ENCODE measurements at places on chromosomes 16 and 17. TPM values are rescaled to one million over a fixed set of nuclear protein-coding genes. Genes with fewer than 3 reads are reported as not detected.

DNA sequence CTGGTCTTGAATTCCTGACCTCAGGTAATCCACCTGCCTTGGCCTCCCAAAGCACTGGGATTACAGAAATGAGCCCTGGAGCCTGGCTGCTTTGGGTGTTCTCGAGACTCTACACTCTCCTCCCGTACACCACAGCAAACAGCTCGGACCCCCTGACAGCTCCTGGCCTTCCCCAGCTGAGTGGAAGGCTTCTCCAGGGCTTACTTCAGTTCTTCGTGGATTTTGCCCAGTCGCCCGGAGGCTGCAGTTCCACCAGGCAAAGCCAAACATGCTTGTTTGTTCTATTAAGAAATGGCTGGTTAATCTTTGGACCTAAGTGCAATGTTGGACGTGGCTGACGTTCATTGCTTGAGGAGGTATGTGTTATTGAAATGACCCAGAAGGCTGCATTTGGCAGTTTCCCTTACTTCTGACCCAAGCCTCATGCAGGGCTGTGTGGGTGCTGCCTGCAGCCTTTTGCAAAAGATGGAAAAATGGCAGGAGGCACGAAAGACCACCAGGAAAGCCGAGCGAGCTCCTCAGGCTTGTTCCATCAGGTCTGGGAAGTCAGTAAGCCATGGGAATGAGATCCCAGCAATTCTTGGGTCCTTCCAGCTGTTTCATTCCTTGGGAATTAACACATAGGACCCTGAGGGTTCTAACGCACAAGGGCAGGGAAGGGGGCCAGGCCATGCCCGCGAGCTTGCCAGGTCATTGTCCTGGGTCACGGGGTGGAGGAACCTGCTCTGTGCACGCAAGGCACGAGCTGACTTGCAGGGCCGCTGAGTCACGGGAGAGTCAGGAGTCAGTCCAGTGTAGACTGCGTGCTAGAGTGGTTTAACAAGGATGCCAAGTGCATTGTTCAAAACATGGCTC is 23.9 kb upstream of the KLHDC4 start:
- H3K27ac ChIP-seq: no peak overlapping the region
- no peak overlapping the region for H3K4me3 ChIP-seq
- H3K4me1 ChIP-seq: no peaks in the 10 kb centered on the region
- no peak for DNase-seq
- H3K36me3 ChIP-seq: no peaks in the 10 kb centered on the region

DNA sequence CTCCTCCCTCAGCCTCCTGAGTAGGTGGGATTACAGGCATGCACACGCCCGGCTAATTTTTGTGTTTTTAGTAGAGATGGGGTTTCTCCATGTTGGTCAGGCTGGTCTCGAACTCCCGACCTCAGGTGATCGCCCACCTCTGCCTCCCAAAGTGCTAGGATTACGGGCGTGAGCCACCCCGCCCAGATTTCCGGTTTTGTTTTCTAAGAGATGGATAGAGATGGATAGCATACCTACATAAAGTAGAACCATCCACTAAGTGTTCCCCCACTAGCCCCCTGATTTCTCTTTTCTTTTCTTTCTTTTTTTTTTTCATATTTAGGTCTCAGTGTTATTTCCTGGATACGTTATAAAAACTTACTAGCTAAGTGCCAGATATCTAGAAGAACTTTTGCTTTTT is 2.0 kb downstream of the WSB1 start:
- H3K27ac ChIP-seq: no peak overlapping the region
- H3K4me1 ChIP-seq: peaks cover 14% of the 10 kb centered on the region
- DNase-seq: no peak
- peak overlapping the region; percentile 97 for H3K4me3 ChIP-seq
- H3K36me3 ChIP-seq: no peaks in the 10 kb centered on the region
- no peaks in the 10 kb centered on the region for H3K27me3 ChIP-seq

- no peak for DNase-seq
- H3K36me3 ChIP-seq: no peaks in the 10 kb centered on the region
- peak overlapping the region; percentile 46 for H3K27ac ChIP-seq
- H3K27me3 ChIP-seq: no peaks in the 10 kb centered on the region
- H3K4me1 ChIP-seq: peaks cover 64% of the 10 kb centered on the region
These were observed 11.6 kb downstream of the ZSCAN10 start for GRCh38 chr16:3087243-3088235.

GRCh38 chr16:77076839-77077238 is 114.2 kb upstream of the MON1B start:
- no peaks in the 10 kb centered on the region for H3K36me3 ChIP-seq
- H3K27me3 ChIP-seq: no peaks in the 10 kb centered on the region
- no peak overlapping the region for H3K27ac ChIP-seq
- no peak for DNase-seq

- peaks cover 44% of the 10 kb centered on the region for H3K4me1 ChIP-seq
- peaks cover 4% of the 10 kb centered on the region for H3K36me3 ChIP-seq
- H3K27me3 ChIP-seq: no peaks in the 10 kb centered on the region
- H3K27ac ChIP-seq: peak overlapping the region; percentile 44
- no peak for DNase-seq
These were observed 34.5 kb upstream of the GSE1 start for GRCh38 chr16:85578599-85578948.

- no peaks in the 10 kb centered on the region for H3K36me3 ChIP-seq
- H3K27ac ChIP-seq: no peak overlapping the region
These were observed 1093.2 kb upstream of the EEF2KMT start for GRCh38 chr16:6190776-6191175.

DNA sequence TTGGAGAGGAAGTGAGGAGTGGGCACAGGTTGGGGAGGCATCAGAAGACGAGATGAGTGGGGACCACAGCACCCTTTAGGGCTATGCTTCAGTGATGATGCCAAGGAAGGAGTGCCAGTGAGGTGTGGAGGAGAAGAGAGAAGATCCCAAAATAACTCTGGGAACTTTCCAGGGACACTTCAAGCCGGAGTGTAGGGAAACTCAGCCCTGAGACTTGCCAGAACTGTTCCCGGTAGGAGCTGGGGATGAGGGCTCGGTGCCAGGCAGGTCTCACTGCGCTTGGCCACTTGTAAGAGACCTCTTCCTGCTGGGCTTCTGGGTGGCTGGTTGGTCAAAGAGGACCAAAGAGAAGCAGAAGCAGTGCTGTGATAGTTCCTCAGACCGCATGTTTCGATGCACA is 63.6 kb downstream of the SHISA6 start:
- H3K27ac ChIP-seq: no peak overlapping the region
- H3K4me3 ChIP-seq: no peak overlapping the region
- DNase-seq: no peak
- H3K27me3 ChIP-seq: no peaks in the 10 kb centered on the region

- H3K4me3 ChIP-seq: no peak overlapping the region
- no peak overlapping the region for H3K27ac ChIP-seq
- no peaks in the 10 kb centered on the region for H3K27me3 ChIP-seq
These were observed 219.7 kb downstream of the GSG1L start for GRCh38 chr16:27843800-27844199.

DNA sequence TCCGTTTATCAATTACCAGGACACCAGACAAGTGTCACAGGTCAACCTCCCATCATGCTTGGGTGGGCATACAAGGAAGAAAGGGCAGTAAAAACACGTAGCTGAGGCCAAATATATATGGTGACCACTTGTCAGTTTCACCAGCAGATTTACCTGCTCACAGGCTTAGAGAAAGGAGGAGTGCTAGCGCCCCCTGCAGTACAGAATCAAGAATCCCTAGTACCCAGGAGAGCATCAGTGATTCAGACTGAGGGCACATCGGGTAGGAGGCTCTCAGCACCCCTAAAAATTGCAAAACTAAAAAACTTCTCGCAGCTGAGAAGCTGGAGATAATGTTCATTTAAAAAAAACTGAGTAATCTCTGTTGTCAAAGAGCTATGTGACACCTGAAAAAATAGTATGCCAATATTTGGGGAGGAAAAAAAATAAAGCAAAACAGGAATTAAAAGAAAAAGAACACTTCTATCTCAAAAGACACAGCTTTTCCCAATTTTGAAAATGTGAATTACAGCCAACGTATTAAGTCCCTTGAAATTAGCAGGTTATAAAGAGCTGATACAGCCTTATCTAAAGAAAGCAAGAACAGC is 21.2 kb upstream of the MON1B start:
- H3K27me3 ChIP-seq: no peaks in the 10 kb centered on the region
- no peaks in the 10 kb centered on the region for H3K36me3 ChIP-seq
- no peaks in the 10 kb centered on the region for H3K4me1 ChIP-seq
- H3K4me3 ChIP-seq: no peak overlapping the region
- no peak overlapping the region for H3K27ac ChIP-seq

Gene TPSG1
- not detected for total RNA-seq

Gene NDRG4
- total RNA-seq: 3.0 TPM

Gene KRTAP4-6
- not detected for total RNA-seq

- no peak overlapping the region for H3K27ac ChIP-seq
- peaks cover 14% of the 10 kb centered on the region for H3K4me1 ChIP-seq
- H3K27me3 ChIP-seq: no peaks in the 10 kb centered on the region
- no peak overlapping the region for H3K4me3 ChIP-seq
- DNase-seq: no peak
These were observed 27.1 kb downstream of the USP10 start for GRCh38 chr16:84726669-84727467.

Gene EPX
- 14.9 TPM for total RNA-seq

Gene UMOD
- 0.28 TPM for total RNA-seq

GRCh38 chr17:76232342-76232741 is 8.0 kb downstream of the RNF157 start:
- H3K36me3 ChIP-seq: no peaks in the 10 kb centered on the region
- DNase-seq: no peak
- peaks cover 5% of the 10 kb centered on the region for H3K27me3 ChIP-seq
- H3K4me1 ChIP-seq: no peaks in the 10 kb centered on the region

DNA sequence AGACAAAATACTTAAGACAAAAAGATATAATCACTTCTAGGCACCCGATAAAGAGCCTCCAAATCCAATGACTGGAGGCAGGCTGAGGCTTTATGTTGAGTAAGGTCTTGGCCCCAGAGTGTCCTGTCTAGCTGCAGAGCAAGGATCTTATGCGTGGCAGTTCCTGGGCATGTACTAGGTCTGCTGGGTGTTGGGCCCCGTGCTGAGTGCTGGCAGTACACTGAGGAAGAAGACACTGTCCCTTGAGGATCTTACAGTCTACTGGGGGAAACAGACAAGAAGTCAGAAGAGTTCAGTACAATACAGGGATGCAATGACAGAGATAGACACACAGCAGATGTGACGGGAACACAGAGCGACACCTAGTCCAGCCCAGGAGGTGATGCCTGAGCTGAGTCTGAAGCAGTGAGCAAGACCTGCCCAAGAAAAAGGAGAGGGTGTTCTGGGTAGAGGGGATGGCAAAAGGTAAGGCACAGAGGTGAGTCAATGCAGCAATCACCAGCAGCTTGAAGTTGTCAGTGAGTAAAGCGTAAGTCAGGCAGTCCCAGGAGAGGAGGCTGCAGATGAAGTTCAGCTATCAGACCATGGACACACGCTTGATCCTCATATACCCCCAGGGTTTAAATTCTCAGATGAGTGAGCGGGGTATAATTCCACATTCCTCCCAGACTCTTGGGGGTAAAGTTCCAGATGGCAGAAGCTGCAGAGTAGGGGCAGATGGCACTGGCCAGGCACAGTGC is 18.1 kb downstream of the MAP3K14 start:
- no peak overlapping the region for H3K27ac ChIP-seq
- peaks cover 5% of the 10 kb centered on the region for H3K4me1 ChIP-seq
- peaks cover 2% of the 10 kb centered on the region for H3K36me3 ChIP-seq

Gene CTRB2
- not detected for total RNA-seq

Gene MT1B
- total RNA-seq: not detected

Gene CAVIN1
- total RNA-seq: 16.4 TPM

Gene PDE6G
- total RNA-seq: 12.2 TPM

DNA sequence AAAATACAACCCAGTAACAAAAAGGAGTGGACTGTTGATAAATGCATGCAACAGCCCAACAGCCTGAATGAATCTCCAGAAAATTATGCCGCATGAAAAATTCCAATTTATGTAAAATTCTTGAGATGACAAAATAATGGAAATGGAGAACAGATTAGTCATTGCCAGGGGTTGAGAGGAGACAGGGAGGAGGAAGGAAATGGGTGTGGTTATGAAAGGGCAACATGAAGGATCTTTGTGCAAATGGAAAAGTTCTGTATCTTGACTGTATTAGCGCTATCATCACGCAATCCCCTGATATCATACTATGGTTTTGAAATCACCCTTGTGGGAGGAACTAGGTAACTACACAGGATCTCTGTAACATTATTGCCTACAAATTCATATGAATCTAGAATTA is 1058.3 kb upstream of the RBFOX1 start:
- H3K4me3 ChIP-seq: no peak overlapping the region
- H3K27ac ChIP-seq: no peak overlapping the region
- H3K27me3 ChIP-seq: no peaks in the 10 kb centered on the region
- no peak for DNase-seq
- H3K4me1 ChIP-seq: no peaks in the 10 kb centered on the region

DNA sequence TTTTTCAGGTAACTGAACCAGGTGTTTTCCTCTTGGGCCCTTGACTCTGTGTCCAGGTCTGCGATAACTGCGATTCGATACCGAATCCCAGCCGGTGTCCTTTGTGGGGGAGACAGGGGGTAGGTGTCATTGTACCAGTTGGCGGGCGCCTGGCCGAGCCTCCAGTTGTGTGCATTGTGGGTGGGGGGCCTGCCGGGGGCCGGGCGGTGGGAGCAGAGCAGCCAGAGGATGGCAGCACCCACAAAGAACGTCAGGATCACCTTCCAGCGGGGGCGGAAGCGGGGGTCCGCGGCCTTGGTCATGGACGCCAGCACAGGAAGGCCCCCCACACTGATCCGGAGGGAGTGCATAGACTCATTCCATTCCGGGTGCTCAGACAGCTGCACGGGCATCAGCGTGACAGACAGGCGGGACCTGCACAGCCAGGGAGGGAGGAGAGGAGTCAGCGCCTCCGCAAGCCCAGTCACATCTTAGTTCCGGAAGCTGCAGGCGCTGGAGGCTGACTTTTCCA is 12.3 kb downstream of the CANT1 start:
- no peak overlapping the region for H3K4me3 ChIP-seq
- peaks cover 97% of the 10 kb centered on the region for H3K36me3 ChIP-seq
- no peaks in the 10 kb centered on the region for H3K27me3 ChIP-seq
- no peak overlapping the region for H3K27ac ChIP-seq
- DNase-seq: no peak

DNA sequence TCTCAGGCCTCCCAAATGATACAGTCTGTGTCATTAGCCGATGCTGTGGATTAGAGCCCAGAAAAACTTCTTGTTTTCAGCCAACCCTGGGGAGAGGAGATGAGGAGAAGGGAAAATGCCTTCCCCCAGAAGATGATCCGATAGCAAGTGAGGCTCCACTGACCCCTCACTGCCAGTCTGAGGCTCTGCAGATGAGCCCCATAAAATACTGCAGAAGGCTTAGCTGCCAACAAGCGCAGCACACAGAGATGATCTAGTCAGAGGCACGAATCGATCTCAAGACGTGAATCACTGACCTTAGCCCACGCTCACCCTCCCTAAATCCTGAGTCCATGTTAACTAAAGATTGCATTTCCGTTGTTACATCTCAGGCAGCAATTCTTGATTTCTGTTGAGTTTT is 31.5 kb downstream of the SALL1 start:
- no peak overlapping the region for H3K27ac ChIP-seq
- H3K4me3 ChIP-seq: no peak overlapping the region
- no peaks in the 10 kb centered on the region for H3K4me1 ChIP-seq

Gene B3GNT9
- total RNA-seq: 1.3 TPM

Gene TMEM88
- total RNA-seq: 1.6 TPM

All from thymus (tissue), 14 donors.